ENCODE measurements at places on chromosomes 7 and 10.

- peak; percentile 13 for DNase-seq
Measured at GRCh38 chr7:85070967-85071628, 115.8 kb downstream of the SEMA3D start.

- no peak for DNase-seq
Measured at GRCh38 chr7:43669286-43670081, 59.8 kb downstream of the COA1 start.

GRCh38 chr10:126127481-126128029 lies 231.2 kb downstream of the FANK1 start:
- no peak for DNase-seq

DNA sequence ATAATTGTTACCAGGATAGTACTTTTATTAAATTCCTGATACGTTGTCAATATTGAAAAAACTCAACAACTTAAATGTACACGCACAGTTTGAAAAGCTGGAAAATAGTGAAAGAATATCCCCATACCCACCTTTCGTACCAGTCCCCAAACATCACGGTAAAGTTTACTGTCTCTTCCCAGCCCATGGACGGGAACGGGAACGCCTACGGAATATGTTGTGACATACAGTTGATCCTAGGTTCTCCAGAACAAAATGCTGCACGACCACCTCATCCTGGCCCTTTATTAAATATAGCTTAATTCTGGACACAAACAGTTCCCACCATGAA lies 527 bp upstream of the BCAP29 start:
- DNase-seq: peak; percentile 20

DNA sequence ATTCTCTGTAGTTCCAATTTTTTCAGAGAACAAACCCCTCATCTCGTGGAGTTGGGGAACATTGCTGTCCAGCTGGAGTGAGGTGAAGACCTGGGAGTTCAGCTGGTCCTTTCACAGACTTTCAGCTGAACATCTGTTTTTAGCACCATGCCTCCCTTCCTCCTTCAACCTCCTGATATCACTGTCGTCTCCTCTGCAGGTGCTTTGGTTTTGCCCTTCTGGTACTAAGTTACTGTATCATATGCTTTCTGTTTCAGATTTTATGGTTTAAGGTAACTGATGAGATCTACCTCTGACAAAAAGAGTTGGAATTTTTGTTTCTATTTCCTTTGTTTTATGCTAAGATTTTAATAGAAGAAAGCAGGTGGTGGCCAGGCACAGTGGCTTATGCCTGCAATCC lies 102.9 kb downstream of the ZNF438 start:
- no peak for DNase-seq

DNA sequence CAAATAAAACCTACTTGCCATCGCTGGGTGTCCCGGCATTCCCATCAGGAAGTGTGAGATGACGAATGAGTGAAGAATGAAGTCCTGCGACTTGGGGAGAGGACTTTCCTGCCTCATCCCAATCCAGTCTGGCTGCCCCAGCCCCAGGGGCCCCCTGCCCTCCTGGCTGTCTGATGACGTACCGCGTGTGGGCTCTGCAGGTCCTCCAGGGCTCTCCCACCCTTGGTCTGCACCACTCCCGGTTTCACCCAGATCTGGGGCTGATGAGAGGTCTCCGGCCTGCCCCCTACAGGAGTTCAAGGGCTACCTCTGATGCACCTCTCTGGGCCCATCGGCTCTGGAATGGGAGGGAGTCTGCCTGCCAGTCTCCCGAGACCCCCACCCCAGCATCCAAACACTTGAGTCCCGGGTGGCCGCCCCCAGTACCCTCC lies 9.8 kb downstream of the ATP6V1F start:
- DNase-seq: no peak

- no peak for DNase-seq
Measured at GRCh38 chr10:116126954-116127695, 145.9 kb downstream of the GFRA1 start.

GRCh38 chr7:53437336-53437735 lies 401.9 kb downstream of the POM121L12 start:
- DNase-seq: no peak

GRCh38 chr10:22733992-22734391 lies 19.6 kb upstream of the PIP4K2A start:
- DNase-seq: no peak

DNA sequence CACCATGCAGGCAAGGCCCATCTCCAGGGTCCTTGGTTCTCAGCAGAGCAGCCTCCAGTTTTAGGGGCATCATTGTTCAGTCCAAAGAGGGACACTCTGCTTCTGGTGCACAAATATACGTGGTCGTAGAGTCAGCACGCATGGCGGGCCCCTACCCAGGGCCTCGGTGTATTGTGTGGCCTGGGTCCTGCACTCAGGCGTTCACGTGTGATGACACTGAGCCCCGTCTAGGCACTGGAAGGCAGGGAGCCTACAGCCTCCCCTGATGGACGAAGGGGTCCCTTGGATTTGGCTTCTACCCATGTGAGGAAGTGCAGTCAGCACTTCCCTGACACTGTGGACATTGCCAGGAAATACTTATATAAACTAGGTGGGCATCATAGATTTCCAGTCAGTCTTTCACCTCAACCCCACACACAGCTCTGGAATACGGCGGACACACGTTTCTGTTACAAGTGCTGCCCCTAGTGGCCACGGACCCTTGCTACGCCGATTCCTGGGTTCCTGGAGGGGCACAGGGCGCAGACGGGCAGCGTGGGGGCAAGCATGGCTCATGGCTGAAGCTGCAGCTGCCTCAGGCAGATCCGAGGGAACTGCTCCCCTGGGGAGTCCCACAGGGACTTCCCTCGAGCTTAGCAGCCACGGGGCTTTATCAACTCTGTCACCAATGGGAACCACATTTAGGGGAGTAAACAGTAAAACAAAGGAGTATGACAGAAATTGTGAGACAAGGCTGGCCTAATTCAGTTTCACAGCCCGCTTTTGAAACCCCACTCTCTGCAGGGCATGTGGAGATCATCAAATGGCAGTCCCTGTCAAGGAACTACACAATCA lies 25.4 kb downstream of the AIFM2 start:
- DNase-seq: peak; percentile 78

GRCh38 chr10:119997429-119997828 lies 104.9 kb downstream of the SEC23IP start:
- DNase-seq: no peak

DNA sequence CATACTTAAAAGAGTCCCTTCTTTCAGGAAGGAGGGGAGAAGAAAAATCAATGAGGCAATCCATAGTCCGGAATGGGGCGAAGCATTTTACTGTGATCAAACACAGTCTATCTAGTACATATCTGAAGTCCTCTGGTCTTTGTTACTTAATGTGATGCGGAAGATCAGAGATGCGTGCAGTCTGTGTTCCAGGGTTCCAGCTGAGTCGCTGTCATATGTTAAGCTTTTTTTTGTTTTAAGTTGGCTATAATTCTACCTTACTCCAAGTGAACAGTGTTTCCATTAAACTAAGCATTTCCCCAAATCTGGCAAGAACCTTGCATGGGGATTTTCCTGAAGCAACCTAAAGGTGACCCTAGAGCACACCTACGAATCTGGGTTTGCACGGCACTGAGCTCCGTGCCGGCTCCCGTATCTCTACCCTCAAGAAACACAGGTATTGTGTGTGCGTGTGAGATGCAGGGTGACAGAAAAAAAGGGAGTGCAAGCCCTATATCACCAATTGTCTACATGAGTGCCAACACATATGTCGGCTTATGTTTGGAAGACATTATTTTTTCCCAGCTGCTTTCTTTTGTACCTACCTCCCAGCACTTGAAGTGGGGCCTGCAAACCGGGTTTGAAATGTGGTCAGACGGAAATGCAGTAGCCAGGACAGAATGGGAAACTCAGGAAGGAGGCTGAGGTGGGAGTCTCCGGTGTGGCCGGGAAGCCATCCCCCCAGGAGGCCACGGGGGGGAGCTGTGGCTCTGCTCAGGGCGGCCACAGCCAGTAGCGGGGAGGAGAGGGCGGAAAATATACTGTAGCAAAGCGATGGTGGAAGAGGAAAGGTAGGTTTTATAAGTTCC lies 435.8 kb upstream of the MGMT start:
- DNase-seq: peak; percentile 85

DNA sequence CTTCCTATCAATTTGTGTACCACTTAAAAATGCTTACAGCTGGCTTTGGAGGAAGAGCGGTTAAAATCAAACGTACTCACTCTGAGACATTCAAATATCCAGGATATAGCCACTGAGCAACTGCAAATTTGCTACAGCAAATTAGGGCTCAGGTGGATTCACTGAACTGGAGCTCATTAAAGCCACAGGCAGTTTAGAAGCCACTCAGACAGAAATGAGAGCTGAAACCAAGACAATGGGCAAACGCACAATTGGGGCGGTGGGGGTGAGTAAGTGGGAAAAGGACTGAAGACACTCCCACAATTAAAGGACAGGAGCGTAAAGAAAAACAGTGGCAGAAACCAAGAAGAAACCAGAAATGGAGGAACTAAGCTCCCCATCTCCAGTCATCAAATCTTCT lies 20.5 kb downstream of the MPP7 start:
- DNase-seq: no peak

- peak; percentile 73 for DNase-seq
Measured at GRCh38 chr10:93813507-93814465, 56.0 kb downstream of the LGI1 start.

GRCh38 chr7:36207451-36208291 lies 54.6 kb downstream of the EEPD1 start:
- no peak for DNase-seq

GRCh38 chr7:141950806-141951205 lies 4.0 kb upstream of the CLEC5A start:
- no peak for DNase-seq

- DNase-seq: no peak
Measured at GRCh38 chr7:156651474-156651873, 10.9 kb downstream of the RNF32 start.

DNA sequence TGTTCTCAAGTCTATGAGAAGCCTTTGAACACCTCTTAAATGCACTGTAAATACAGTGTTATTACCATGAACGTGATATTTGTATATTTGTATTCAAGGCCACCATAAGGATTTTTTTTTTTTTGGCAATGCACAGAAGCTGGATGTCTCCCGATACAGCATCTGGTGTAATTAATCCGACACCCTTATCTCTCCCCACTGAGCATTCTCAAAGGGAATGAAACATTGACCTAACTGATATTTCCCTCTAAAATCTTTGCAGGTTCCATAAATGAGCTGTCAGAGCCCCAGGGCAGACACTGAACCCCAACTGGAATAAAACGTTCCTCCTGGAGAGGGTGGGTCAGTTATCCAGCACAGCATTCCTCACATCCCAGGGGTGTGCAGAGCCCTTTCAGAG lies 316.6 kb downstream of the PAXIP1 start:
- DNase-seq: no peak

- no peak for DNase-seq
Measured at GRCh38 chr7:1646957-1647891, 22.9 kb upstream of the ELFN1 start.

- DNase-seq: peak; percentile 25
Measured at GRCh38 chr7:86301301-86301700, 342.4 kb upstream of the GRM3 start.

DNA sequence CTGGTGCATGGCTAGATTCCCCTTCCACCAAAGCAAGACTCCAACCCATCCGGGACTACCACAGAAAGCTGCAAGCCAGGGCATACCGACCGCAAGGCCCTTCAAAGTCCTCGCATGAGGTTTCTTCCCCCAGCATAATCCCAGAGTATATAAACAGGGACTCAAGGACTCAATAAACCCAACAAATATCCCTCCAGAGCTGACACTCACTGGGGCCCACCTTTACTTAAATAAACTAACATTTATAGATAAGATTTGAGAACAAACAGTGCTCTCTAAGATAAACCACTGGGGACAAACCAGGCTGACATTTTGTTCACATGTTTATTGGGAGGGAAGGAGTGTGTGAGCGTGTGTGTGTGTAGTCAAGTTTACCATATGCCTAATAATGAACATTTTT lies 138.2 kb downstream of the ADAM12 start:
- no peak for DNase-seq

GRCh38 chr7:13846386-13846785 lies 143.1 kb downstream of the ETV1 start:
- no peak for DNase-seq

DNA sequence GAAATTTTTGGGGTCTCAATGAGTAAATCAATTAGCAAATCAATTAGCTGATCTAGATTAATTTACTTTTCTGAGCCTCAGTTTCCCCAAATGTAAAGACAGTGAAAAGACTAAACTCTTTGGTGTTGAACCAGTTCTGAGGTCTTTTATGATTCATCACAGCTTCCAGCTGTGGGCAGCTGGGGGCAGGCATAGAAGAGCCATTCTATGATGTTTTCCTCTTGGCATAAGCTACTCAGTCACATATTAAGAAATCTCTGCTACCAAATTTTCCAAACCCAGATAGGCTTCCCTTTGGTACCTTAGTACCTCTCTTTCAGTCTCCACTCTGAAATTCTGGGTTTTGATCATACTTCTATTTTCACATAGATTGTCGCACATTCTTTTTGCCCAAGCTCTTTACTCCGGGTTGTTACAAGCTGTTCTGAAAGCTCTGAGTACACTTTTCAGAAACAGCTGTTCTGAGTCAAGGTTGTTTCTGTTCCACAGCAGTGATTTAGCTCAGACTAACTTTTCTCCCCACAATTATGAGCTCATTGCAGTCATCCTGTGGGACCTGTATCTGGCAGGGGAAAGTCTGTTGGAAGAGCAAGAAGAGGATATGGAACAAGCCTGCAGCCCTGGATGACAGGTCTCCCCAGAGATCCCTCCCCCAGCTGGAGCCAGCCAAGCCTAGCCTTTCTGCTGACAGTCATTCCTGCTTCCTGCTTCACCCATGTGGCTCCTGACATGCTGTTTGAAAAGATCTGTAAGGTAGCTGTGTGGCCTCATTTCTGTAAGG lies 599.6 kb upstream of the GHITM start:
- no peak for DNase-seq

DNA sequence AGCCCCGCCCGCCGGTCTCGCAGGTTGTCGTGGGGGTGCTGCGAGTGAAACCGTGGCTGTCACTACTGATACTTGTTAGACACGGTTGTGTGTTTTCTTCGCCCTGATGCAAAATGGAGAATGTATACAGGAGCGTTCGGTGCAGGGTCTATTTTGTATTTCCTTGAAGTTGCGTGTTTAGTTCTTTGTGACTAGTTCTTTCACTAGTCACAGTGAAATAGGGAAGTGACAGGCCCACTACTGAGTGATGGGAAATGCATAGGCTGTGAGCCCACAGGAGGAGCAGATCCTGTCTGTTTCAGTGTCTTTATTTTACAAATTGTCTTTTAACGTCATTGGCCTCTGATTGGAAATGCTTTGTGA lies 675 bp downstream of the ABRAXAS2 start:
- DNase-seq: no peak

DNA sequence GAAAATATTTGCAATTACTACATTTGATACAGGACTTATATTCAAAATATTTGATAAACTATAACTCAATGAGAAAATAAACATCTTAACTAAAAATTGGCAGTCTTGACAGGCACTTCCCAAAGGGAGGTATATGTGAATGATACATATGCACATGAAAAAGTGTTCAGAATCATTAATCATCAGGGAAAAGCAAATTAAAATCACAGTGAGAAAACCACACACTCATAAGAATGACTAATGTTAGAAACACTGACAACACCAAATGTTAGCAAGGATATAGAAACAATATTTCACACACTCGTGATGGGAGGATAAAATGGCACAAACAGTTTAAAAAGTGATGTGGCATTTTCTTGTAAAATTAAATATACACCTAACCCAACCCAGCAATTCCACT lies 4.1 kb upstream of the VPS26A start:
- DNase-seq: no peak
